ENCODE measurements at places on chromosomes 3 and 15.

GRCh38 chr15:71186267-71186666 is 71.0 kb downstream of the THSD4 start:
- DNase-seq = no peak

GRCh38 chr3:26596335-26596734 is 26.2 kb upstream of the LRRC3B start:
- DNase-seq = no peak

GRCh38 chr3:170419557-170420087 is 954 bp downstream of the CLDN11 start:
- DNase-seq = no peak

DNA sequence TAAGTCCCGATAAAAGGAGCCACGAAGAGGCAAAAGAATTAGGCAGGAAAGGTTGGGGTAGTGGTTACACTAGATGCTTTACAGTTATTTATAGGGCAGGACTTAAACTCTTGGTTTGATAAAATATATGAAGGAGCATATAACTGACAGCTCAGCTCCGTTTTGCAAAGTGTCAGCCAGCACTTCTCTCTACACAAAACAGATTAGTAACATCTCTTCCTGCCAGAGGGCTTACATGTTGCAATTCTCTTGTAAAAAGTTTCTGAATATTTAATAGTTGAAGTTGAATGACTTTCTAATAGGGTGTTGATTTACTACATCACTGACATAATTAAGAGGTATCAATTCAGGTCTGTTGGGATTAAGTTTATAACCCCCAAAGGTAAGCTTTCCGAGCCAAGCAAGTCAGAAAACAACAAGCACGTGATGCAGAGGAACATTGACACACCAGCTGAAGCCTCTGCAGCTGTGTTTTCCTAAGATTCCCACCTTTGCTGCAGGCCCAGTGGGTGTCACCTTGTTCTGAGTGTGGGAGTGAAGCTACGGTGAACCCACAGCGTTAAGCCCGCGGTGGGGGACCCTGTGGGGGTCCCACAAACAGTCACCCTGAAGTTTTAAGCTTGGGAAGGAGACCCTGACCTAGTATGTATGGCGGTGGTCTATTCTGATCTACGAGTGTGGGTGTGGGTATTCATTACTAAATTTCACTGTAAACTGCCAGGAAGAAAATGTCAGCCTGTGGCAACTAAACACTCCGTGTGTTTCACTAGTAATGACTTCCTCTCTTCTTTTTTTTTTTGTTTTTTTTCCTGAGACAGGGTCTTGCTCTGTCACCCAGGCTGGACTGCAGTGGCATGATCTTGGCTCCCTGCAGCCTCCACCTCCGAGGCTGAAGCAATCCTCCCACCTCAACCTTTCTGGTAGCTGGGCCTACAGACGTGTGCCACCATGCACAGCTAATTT is 22.0 kb upstream of the ATP13A3 start:
- DNase-seq = no peak

DNA sequence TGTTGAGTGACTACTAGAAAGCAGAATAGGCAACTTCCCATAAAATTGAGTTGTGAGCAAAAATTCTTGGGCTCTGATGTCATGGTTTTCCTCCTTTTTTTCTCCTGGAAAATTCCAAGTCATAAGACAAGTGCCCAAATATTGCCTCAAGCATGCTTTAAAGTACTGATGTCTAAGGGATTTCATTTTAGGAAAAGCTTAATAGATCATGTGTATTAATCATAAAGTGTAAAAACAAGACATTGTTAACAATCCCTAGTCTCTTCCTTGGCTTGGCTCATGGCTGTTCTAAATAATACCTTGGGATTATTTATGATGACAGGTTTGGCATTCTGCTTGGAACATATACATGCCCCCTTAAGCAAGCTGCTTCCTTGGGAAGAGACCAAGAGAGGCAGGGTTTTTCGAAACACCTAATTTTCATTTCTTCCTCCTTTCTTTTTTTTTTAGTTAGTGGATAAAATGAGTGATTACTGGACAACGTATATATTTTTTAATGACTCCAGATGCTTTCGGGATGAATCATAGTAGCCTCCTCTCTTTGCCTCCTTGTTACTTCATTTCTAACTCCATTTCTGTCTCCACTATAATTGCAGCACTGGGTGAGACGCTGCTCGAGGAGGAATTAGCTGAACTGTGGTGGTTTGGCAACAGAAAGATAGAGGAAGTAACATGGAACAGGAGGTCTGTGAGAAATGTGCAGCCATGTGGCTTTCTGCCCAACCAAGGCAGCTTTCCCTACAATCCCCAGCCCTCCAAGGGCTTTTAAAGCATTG is 104.9 kb downstream of the TPRG1 start:
- DNase-seq = no peak

GRCh38 chr3:45524565-45524964 is 70.0 kb upstream of the LIMD1 start:
- no peak for DNase-seq

- no peak for DNase-seq
Observed at GRCh38 chr15:68787609-68788263, 33.0 kb downstream of the ANP32A start.

- DNase-seq = no peak
Observed at GRCh38 chr3:12568747-12569146, 11.9 kb downstream of the MKRN2 start.

DNA sequence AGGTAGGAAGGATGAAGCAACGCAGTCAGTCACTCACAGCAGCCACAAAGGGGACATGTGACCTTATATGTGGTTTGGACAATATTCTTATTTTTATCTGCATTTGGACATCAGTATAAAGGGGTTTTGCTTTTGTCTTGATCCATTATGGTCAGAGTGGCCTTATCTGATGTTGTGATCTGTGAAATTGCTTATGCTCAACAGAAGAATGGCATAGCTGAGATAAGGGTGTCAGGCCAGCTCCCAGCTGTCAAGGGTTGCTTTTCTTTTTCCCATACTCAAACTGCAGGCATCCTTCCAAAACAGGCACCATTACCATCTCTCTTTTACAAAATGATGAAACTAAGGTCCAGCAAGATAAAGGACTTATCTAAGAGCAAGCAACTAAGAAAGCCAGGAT is 28.1 kb downstream of the DCLK3 start:
- DNase-seq = no peak

DNA sequence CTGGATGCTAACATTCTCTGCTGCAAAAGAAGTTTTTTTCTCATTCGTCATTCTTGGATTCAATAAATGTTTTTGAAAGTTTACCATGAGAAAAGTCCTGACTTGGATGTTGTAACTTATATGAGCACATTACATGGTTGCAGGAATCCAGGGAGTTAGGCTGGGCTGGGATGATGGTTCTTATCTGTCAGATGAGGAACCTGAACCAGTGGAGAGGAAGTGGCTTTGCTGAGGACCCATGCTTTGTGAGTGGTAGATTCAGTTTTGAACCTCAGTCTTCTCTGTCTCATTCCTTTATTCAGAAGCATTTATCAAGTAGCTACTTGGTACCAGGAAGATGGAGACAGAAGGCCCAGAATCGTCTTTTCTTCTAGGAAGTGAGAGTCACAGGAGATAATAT is 3.7 kb upstream of the GASK1A start:
- no peak for DNase-seq

DNA sequence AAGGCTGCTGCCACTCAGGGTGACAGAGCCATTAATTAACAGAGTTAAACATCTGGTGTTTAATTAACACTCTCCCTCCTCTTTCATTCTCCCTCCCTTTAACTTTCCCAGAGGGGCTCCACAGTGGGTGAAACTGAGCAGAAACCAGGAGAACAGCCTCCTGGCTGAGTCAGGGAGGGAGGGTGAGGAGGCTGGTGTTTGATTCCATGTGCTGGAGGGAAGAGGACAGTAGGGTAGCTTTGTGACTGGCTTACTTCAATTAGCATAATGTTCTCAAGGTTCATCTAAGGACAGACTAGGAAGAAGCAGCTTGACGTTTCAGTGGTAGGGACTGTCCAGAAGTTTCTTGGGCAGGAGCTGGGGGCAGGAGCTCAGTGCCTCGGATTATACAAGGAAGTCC is 62.8 kb downstream of the SEMA5B start:
- DNase-seq = no peak

GRCh38 chr3:188088948-188089685 is 64.8 kb upstream of the LPP start:
- DNase-seq = no peak

- DNase-seq = no peak
Observed at GRCh38 chr3:126668450-126669401, 13.8 kb upstream of the TXNRD3 start.

GRCh38 chr3:80439490-80439889 is 671.7 kb upstream of the ROBO1 start:
- DNase-seq = no peak

DNA sequence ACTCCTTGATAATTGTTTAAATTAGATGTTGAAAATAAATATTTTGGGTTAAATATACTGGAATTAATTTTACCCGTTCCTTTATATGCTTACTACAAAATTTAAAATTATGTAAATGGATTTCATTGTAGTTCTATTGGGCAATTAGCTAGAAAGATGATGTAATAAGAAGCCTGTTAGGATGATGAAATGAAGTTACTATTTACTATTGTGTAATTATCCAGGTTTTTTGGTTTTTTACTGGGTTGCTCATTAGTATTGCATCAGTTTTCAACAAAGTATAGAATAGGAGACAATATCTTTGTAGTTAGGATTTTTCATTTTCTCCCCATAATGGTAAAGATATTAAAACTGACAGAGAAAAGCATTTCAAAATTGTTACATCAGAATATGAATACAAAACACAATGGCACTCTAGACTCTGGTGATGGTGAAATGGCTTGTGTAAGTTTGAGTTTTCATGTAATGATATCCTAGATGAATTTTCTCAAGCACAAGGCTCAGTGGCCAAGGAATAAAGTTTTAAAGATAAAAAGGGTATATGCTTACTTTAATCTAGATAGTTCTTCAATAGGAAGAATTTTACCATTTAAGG is 222.0 kb downstream of the P3H2 start:
- DNase-seq = no peak

DNA sequence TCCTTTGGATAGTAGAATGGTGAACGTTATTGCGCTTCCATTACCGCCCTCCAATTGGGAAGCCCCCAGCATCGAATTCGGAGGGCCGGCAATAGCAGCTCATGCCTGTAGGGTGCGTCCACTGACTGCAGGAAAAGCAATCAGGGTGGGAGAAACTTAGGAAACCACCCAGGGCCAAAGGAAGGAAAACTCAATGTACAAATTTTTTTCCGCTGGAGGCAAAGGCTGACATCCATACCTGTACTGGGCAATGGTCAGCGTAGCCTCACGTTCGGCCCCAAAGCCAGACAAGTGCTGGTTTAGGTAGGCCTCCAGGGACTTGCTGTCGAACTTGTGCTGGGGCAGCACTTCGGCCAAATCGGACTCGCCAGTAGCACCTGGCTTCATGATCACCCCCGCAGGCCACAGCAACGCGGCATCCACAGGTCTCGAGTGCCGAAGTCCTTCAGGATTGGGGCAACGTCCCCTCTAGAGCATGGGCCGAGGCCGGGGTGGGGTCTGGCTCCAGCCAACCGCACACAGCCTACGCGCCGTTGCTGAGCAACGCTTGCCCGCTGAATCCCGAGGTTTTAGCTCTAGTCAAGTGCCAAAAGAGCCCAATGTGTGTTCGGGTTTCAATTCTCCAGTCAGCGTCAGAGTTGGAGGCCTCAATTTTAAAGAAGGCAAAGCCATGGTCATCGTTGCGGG is at the start of gene ACAD11:
Gene ACAD11, minus strand, starts transcription at position 445 of the 687 bp plus-strand sequence. Its CDS starts 58 bp downstream, at position 387.
- no peak for DNase-seq

DNA sequence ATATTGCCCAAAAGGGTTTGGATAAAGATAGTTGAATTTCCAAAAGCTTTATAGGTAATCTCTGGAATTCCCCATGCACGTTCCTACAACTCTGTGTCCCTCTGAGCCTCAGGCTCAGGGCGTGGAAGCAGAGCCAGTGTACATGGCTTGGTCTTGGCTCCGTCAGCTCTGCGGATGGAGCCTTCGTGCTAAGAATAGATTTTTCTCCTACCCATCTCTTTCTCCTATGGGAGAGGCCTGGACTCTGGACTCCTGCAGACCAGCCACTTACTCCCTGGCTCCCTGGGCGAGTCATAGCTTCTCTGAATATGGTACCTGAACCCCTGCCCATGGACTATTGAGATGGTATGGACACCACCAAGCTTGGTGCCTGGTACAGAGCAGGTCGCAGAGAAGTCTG is 99.9 kb downstream of the EEFSEC start:
- DNase-seq = no peak

DNA sequence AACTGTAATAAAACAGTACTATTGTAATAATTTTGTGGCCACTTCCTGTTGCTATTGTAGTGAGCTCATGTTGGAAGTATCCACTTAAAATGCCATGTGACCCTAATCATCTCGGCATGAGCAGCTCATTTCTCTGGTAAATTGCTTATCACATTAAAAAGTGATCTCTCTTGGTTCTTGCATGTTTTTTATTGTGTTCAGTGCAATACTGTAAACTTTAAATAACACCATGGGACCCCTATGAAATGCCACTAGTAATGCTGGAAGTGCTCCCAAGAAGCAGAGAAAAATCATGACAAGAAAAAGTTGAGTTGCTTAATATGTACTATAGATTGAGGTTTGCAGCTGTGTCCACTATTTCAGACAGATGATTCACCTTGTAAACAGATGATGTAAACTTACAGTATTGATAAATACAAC is 45.6 kb downstream of the NMD3 start:
- DNase-seq = no peak

- DNase-seq = no peak
Observed at GRCh38 chr15:52113235-52113634, 660 bp upstream of the BCL2L10 start.

DNA sequence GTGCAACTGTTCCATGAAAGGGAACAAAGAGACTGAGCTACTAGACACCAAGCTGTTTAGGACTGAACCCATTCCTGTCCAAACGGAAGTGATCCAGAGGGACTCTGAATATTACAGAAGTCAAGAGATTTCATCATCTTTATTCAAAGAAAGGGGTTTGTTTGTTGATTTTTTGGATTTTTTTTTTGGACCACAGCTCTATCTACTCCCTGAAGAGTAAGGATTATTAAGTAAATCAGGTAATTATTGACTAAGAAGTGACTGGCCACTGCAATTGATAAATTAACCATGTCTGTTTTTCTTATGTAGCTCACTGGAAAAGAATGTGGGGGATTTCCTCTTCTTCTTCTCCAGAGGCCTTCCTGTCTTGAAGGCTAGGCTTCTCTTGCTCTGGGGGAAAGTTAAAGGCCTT is 146.6 kb upstream of the TPM1 start:
- no peak for DNase-seq

DNA sequence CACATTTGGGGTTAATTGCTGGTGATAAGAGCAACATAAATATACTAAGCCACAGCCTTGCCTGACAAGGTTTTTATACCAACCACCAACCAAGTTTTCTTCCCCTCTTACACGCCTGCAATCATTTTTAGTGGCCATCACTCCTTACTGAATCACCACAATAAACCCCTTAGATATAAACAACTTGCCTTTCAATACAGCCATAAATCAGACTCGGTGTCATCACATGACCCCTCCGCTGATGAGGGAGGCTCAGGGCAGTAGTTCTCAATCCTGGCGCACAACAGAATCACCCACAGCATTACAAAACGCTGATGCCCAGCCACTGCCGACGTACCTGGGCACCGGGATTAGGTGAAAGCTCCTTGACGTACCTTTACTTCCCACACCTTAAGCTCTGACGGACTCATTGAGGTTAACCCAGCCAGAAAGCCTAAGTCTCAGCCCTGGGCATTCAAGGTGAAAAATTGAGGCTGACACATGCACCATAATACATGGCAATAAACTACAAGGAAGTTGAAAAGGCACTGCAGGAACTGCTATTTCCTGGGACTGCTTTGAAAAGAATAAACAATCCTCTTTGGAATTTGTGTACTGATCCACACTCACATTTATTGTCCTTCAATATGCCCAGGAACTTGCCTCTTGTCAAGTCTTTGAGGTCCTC is 17.1 kb downstream of the ADCY5 start:
- DNase-seq = no peak

GRCh38 chr3:107962946-107963345 is 127.9 kb downstream of the CD47 start:
- no peak for DNase-seq
